IMR-90 (cell line): ENCODE measurements at places on chromosomes 3 and 15. TPM values are rescaled to one million over a fixed set of nuclear protein-coding genes. Genes with fewer than 3 reads are reported as not detected.

DNA sequence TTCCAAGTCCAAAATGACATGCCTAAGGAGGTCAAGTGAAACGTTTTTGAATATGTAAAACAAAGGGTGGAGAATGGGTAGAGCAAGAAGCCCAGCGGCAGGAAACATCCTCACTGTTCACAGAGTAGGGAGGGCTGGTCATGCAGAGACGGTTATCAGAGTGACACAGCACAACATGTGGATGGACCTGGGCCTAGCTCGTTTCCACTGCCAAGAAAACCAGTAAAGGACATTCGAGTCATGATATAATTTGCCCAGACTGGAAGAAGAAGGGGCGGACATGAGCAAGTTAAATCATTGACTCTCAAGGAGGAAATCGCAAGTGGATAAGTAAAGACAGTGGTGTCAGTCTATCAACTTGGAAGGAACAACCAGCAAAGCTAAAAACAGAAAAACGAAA, 89.3 kb downstream of the LRIG1 start:
- H3K4me1 ChIP-seq: peaks cover 17% of the 10 kb centered on the region
- DNase-seq: no peak
- H3K4me3 ChIP-seq: no peak overlapping the region

LRRIQ4 gene
- total RNA-seq: not detected in 2 replicates

SECISBP2L gene
- total RNA-seq: 34.1 and 45.0 TPM in 2 replicates

DNA sequence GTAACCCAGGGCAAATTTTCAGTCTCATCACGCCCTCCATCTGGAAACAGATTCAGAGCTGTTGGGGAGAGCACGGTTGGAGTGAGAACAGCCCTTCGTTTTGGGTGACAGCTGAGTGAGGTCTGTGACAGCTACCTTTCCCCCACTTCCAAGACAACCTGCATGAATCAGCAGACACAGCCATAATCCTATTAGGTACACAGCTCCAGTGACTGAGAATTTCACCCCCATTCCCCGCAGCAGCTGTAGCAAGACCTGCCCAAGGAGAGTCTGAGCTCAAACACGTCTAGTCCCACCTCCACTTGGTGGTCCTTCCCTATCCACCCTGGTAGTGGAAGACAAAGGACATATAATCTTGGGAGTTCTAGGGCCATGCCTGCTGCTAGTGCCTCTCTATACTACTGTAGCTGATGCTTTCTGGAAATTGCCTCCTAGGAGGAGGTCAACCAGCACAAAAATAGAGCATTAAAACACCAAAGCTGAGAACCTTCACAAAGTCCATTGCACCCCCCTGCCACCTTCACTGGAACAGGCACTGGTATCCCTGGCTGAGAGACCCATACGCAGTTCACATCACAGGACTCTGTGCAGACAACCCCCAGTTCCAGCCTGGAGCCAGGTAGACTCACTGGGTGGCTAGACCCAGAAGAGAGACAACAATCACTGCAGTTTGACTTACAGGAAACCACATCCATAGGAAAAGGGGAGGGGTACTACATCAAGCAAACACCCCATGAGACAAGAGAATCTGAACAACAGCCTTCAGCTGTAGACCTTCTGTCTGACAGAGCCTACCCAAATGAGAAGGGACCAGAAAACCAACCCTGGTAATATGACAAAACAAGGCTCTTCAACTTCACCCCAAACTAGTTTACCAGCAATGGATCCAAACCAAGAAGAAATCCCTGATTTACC, 448.6 kb upstream of the CBLB start:
- H3K4me1 ChIP-seq: no peaks in the 10 kb centered on the region
- H3K27me3 ChIP-seq: no peaks in the 10 kb centered on the region; the same call in 1 of the 2 replicates
- H3K27ac ChIP-seq: no peak overlapping the region

GATM gene
- total RNA-seq: 0.18 and 0.28 TPM in 2 replicates

GOLGA8M gene
- under 0.01 TPM in 1 of 2 replicates, not detected in the other for total RNA-seq

DNA sequence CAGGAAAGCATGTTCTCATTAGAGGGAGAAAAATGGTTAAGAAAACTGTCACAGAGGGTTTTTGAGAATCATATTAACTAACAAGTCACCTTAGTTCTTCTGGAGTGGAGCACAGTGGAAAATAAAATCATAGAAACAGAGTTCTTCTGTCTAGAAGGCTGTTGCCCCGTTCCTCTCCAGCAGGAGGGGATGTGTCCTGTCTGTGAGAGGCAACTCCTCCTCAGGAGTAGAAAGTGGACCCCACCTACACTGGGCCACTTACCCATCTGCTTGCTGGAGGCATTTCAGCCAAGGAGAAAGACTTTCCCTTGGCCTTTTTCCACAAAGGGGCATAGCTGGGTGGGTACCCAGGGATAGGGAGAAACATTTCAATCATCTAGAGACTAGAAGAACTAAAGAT, 106.6 kb downstream of the SSR3 start:
- peaks cover 6% of the 10 kb centered on the region for H3K27me3 ChIP-seq
- no peaks in the 10 kb centered on the region for H3K36me3 ChIP-seq
- H3K4me1 ChIP-seq: no peaks in the 10 kb centered on the region

ZNF774 gene
- 1.1 TPM in 2 replicates for total RNA-seq

- peaks cover 2% of the 10 kb centered on the region; the same call in 1 of the 2 replicates for H3K4me1 ChIP-seq
- no peak for DNase-seq
- no peak overlapping the region for H3K27ac ChIP-seq
Measured at GRCh38 chr3:119918992-119919933, 137.4 kb downstream of the NR1I2 start.

DNA sequence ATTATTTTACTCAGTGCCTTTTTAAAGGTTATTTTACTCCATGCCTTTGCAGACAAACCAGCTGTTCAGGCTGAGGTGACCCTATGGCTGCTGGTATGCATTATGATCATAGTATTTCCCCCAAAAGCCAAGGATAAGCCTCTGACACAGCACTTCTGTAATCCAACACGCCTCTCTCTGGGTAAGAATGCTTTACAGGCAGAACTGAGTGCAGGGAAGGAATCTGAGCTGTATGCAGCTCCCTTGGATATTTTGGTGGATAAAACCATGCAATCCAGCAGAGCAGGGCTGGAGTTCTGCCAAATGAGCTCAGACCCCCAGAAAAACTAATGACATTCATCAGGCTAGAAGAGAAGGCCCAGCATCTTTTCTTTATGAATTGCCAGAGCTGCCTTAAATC, 11.7 kb upstream of the MAP1A start:
- H3K4me1 ChIP-seq: peaks cover 10% of the 10 kb centered on the region
- H3K36me3 ChIP-seq: no peaks in the 10 kb centered on the region
- no peak overlapping the region for H3K4me3 ChIP-seq
- peak overlapping the region; percentile 21; the same call in 1 of the 2 replicates for H3K27ac ChIP-seq

- H3K4me1 ChIP-seq: peaks cover 11% of the 10 kb centered on the region
- H3K36me3 ChIP-seq: no peaks in the 10 kb centered on the region
- no peak overlapping the region for H3K27ac ChIP-seq
- no peak for DNase-seq
- H3K4me3 ChIP-seq: peak overlapping the region; percentile 61; the same call in 1 of the 2 replicates
- no peaks in the 10 kb centered on the region for H3K27me3 ChIP-seq
Measured at GRCh38 chr15:85792912-85793590, 1.7 kb downstream of the KLHL25 start.

DNA sequence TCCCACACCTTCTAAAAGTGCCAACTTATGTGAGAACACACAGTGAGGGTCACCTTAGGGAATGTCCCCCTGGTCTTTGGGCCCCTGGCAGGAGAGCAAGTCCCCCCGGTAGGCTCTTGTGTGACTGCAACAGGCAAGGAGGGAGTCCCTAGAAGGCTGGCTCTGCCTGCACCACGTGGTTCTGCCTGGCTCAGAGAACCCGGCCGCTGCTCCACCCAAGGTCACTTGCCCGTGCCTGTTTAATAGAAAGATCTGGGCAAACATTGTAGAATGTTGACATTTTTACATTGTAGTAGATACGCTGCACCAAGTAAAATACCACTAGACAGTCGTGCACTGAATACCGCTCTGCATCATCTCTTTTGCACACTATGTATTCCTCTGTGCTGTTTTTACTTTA, 21.9 kb downstream of the GABRA5 start:
- no peaks in the 10 kb centered on the region for H3K27me3 ChIP-seq
- H3K4me3 ChIP-seq: no peak overlapping the region
- DNase-seq: no peak

GRCh38 chr3:42700366-42701288, 2.0 kb downstream of the HHATL start:
- H3K4me1 ChIP-seq: no peaks in the 10 kb centered on the region
- no peak overlapping the region for H3K27ac ChIP-seq
- H3K27me3 ChIP-seq: peaks cover 36% of the 10 kb centered on the region; the same call in 1 of the 2 replicates
- no peaks in the 10 kb centered on the region for H3K36me3 ChIP-seq
- no peak overlapping the region for H3K4me3 ChIP-seq

ATP2B2 gene
- under 0.01 TPM in 1 of 2 replicates, not detected in the other for total RNA-seq

HIGD1A gene
- total RNA-seq: 86.6 and 201 TPM in 2 replicates

ZIC4 gene
- total RNA-seq: not detected in 2 replicates
